ENCODE measurements at places on chromosomes 12 and 14.

- DNase-seq: no peak
Observed at GRCh38 chr12:26293612-26294011, 98.2 kb downstream of the SSPN start.

DNA sequence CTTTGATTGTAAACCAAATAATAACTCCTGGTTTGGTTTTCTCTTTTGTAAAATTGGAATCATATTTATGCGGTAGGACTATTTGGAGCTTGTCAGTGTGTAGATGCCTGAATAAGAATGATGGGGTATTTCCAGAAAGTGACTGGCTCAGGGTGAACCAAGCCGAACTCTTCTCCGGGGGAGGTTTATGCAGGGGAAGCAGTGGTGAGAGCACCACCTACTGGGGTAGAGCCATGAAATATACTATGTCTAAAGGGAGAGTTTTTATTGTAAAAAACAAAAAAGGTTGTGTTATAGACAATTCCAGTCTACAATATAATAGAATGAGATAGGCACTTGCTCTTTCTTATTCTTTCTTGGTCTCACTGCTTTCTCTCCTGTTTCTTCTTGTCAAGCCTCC, 222.9 kb upstream of the SLC16A7 start:
- no peak for DNase-seq

DNA sequence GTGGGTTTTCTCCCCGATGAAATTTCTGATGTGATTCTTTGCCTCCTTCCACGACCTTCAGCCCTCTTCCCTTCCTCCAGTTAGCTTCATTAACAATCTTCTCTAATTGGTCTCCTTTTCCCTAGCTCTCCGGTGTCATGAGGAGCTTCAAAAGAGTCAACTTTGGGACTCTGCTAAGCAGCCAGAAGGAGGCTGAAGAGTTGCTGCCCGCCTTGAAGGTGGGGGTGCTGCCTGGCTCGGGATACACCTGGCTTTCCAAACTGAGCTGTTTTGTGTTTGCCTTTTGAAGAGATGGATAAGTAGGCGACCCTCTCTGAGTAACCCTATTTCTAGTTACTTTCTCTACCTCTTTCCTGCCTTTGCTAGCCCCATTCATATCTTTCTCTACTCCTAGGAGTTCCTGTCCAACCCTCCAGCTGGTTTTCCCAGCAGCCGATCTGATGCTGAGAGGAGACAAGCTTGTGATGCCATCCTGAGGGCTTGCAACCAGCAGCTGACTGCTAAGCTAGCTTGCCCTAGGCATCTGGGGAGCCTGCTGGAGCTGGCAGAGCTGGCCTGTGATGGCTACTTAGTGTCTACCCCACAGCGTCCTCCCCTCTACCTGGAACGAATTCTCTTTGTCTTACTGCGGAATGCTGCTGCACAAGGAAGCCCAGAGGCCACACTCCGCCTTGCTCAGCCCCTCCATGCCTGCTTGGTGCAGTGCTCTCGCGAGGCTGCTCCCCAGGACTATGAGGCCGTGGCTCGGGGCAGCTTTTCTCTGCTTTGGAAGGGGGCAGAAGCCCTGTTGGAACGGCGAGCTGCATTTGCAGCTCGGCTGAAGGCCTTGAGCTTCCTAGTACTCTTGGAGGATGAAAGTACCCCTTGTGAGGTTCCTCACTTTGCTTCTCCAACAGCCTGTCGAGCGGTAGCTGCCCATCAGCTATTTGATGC, 797 bp downstream of the ESPL1 start:
- DNase-seq: no peak

GRCh38 chr12:31651893-31652521, 7.5 kb upstream of the ETFBKMT start:
- DNase-seq: no peak

GRCh38 chr12:84594157-84594556, 318.4 kb downstream of the SLC6A15 start:
- DNase-seq: no peak

DNA sequence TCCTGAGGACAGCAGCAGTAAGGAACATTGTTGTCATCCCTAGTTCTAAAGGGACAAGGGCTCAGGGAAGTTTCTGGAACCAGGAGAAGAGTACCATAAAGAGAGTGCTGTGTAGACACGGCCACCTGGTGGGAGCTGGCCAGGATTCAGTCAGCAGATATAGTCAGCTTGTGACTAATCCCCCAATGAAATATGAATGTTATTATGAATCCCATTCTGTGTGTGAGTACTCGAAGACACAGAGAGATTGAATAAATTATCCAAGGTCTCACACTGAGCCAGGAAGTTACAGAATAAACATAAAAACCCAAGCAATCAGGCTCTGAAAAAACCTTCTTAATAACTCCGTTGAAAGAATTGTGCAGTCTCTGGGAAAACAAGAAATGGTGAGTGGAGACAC, 1359.5 kb downstream of the AACS start:
- no peak for DNase-seq

DNA sequence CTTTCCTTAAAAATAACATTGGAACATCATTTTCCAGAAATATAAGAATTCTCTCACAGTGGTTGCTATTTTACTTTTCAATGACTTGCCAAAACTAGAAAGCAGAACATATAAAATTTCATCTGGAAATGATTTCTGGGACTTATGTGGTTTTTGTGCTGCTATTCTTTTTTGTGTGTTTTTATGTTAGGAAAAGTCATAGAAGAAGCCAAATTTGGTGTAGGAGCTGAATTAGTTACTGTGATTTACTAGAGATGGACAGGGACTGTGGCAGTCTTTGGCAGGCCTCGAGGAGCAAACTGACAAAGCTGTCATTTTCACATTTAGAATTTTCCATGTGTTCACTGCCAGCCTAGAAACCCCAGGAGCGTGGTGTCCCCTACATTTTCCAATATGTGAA, 38.3 kb upstream of the LDHB start:
- DNase-seq: no peak

DNA sequence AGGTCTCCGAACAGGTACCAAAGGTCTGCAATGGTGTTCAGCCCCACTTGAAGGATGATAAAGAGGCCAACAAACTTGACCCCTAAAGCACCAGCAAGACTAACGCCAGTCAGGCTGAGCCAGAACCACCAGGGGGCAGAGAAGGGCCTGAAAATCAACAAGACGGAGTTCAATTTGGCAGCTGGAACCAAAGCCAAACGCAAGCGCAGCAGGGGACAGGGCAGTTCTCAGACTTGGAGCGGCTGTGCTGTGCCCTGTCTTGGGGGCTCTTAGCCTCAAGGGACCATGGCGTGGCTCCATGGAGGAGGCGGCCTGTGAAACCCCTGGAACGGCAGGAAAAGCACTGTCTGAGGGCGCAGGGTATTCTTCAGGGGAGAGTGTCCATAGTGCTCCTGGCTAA, 19.6 kb downstream of the POMT2 start:
- DNase-seq: peak; percentile 57

GRCh38 chr12:52865090-52865944, 16.5 kb upstream of the KRT78 start:
- peak; percentile 9 for DNase-seq

GRCh38 chr12:54026640-54027441, 1.4 kb upstream of the HOXC6 start:
- DNase-seq: no peak

DNA sequence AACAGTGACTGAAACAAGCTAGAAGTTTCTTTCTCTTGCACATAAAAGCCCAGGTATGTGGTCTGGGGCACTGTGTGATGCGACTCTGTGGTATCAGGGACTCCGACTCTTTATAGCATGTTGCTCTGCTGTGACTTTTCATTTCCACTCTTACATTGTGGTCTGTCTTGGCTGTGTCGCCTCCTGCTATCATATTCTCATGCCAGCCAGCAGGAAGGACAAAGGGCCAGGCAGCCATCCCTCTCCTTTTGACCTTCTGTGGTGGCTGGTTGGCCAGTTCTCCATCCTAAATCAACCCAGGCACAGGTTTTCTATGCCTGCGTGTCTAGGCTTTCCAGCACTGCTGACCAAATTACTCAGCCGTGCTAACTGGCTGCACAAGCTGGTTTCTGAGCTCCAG, 8.0 kb downstream of the ACAD10 start:
- DNase-seq: no peak

GRCh38 chr14:105087308-105087962, 22.2 kb upstream of the GPR132 start:
- DNase-seq: no peak

DNA sequence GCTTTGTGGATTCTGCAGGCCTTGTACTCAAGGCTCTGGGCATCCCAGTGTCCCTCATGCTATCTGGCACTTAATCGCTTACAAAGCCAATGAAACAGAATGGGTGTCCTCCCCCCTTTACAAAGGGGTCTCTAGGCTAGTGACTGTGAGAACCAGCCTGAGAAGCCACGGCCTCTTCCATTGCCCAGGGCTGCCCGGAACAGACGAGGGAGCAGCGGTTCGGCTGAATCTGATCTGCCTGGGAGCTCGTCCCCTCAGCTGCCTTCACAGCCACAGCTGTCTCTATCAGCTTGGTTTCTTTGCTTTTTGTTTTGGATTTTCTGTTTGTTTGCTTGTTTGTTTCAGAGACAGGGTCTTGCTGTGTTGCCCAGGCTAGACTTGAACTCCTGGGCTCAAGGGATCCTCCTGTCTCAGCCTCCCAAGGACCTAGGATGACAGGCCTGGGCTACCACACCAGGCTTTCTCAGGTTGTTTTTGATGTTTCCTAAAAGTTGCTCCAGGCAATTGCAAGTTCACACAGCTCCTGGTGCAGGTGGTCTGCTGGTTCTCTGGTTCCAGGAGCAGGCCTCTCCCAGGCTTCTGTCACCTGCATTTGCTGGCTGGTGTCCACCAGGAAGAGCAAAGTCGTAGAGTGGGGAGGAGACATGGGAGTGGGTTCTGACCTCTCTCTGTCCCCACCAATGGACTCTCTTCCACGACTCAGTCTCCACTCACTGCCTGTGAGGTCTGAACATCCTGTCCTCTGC, 10.9 kb upstream of the RIN3 start:
- DNase-seq: no peak

- no peak for DNase-seq
Observed at GRCh38 chr14:100582496-100583165, 4.6 kb downstream of the BEGAIN start.

GRCh38 chr12:80565271-80565670, 121.2 kb downstream of the PTPRQ start:
- no peak for DNase-seq

DNA sequence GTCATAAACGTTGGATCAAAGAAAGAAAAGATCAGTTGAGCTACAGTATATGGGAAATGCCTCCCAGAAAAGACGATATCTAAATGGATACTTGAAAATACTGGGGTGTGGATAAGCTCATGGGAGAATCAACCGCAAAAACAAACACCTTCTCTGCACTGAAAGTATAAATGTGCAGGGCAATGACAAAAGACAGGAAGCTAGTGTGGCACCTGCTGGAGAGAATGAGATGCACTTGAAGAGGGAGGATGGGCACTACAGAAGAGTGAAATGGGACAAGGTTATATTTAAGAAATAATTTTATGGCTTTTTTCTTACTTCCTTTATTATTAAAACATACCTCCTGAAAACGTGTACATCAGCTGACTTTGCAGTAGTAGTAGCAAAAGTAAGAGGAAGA, 153.7 kb downstream of the PRKD1 start:
- DNase-seq: no peak

GRCh38 chr12:122513660-122514059, 12.9 kb upstream of the ZCCHC8 start:
- no peak for DNase-seq

- no peak for DNase-seq
Observed at GRCh38 chr14:71327691-71328090, 420.4 kb downstream of the PCNX1 start.

- no peak for DNase-seq
Observed at GRCh38 chr12:127459687-127460086, 807.3 kb upstream of the TMEM132C start.

DNA sequence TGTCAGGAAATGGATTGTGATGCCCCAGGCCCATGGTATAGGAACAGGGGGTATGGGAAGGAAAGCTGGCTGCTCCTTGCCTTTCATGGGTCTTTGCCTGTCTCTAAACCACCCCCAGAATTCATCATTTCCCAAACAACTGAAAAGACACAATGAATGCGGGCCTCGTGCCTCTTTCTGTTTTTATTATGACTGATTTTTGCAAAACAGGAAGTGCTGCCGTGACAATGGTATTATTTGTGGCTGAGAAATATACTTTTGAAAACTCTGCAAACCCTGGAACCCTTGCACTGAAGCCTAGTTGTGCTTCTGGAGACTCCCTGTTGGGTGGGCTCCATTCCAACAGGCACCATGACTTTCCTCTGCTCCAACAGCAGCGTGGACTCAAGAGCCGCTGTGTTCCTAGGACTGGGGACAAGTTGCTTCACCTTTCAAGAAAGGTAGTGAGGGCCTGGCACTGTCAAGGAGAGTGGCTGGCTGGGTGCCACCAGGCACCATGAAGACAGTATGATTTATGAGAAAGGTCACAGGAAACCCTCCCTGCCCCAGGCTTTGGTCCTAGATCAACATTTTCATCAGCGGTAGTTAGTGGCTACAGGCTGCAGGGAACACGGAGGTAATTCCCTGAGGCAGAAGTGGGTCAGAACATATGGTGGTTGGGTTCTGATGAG, 4.8 kb upstream of the DGLUCY start:
- no peak for DNase-seq

GRCh38 chr12:60977966-60978365, 1282.2 kb upstream of the USP15 start:
- DNase-seq: no peak

DNA sequence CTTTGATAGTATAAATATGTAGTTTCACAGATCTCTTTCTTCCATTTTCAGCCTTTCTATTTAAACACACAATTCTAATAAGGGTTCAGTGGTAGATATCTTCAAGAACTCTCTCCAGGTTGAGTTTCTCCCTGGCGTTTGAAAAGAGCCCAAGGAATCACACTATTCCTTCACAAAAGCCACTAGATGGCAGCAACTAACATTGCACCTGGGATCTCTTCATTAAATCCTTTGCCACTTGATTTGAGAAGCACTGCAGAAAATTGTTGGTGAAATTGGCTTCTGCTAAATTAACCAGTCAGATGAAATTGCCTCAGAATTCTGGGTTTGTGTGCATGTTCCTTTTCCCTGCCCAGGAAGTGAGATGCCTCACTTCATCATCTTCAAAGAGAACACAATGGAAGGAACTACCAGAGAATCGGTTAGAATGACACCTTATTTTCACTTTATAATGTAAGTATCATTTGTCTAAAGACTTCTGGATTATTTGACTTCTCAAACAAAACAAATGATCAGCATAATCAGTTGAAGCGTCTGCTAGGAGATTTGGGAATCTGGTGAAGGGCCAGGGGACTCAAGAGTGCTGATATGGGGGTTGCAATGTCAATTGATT, 6.8 kb downstream of the CCDC198 start:
- no peak for DNase-seq

GRCh38 chr12:45549337-45549902, 180.1 kb upstream of the ARID2 start:
- no peak for DNase-seq

DNA sequence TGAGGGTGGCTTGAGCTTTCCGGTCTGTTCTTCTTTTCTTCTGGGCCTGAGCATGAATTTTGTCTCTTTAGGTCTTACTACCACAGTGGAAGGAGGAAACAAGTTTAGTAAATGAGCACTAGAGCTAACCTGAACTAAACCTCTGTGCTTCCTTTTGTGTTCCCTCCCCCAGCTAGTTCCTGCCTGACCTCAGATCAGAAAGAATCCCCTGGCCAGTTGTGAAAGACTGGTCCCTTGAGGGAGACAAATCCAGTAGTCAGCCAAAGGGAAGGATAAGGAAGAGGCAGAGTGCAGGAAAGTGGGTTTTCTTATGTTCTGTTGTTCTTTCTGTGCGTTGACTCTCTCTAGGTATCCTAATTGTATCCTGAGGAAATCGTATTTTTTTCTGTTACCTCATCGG, 17.5 kb downstream of the ZNF664 start:
- DNase-seq: no peak

- DNase-seq: peak; percentile 23
Observed at GRCh38 chr12:32107359-32108267, 966 bp downstream of the BICD1 start.

GRCh38 chr14:77076113-77076631, 21.9 kb upstream of the CIPC start:
- no peak for DNase-seq
